ENCODE measurements at places on chromosomes 2 and 18.

DNA sequence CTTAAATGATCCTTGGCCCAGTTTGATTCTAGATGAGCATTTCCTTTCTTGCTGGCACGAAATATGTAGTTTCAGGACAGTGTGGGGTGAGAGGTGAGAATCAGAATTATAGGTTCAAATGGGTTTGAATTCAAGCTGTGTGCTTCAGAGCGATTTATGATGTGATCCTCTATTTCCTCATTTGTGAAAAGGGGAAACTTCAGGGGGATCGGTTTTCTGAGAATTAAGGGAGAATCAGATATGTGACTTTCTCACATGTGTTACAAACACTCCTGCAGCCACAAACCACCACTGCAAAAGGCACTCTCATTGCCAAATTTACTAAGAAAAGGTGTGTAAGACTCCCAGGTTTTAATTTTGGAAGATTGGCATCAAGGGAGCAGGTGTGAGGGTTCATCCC is 24.4 kb downstream of the HK2 start:
- DNase-seq = no peak

DNA sequence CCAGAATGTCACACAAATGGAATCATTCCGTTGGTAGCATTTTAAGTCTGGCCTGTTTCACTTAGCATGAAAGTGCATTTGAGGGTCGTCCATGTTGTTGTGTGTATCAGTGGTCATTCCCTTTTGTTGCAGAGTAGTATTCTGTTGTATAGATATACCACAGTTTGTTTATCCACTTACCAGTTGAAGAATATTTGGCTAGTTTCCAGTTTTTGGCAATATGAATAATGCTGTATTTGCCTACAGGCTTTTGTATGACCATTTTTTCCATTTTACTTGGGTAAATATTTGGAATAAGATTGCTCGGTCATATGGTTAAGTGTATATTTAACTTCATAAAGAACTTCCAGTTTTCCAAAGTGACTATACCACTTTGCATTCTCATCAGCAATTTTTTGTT is 100.0 kb upstream of the ALPP start:
- no peak for DNase-seq

DNA sequence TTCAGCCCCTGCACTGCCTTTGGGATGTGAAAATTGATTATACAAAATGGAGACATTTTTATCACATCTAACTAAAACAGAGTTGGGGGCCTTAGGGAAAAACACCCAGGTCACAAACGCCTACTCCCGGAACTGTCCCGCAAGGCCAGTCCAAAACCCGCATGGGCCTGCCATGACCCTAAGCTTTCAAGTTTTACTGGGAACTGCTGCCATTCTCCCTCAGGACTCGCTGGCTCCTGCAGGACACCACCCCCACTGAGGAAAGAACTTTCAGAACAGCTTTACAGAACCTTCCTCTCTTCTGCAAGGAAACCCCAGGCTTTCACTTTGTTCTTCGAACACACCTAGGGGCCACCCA is 320.4 kb upstream of the HS6ST1 start:
- no peak for DNase-seq

DNA sequence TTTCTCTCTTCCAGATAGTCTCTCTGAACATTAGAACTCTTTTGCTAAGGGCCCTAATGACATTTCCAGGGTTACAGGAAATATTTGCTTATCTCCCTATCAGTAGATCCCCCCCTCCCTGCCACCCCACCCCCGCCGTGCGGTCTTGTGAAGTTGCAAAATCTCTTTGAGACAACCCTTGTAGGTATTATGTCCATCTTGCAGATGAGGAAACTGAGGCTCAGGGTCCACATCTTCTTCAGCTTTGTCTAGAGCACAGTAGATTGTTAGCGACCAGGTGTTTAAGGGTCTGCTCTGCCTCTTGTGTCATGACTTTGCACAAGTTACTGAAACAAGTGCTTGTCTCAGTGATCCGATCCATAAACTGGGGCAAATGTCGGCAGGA is 65.8 kb upstream of the GATA6 start:
- DNase-seq = no peak

GRCh38 chr2:69755862-69756467 is 14.0 kb downstream of the ANXA4 start:
- no peak for DNase-seq

- no peak for DNase-seq
Measured at GRCh38 chr18:63567276-63567675, 19.9 kb upstream of the SERPINB13 start.

DNA sequence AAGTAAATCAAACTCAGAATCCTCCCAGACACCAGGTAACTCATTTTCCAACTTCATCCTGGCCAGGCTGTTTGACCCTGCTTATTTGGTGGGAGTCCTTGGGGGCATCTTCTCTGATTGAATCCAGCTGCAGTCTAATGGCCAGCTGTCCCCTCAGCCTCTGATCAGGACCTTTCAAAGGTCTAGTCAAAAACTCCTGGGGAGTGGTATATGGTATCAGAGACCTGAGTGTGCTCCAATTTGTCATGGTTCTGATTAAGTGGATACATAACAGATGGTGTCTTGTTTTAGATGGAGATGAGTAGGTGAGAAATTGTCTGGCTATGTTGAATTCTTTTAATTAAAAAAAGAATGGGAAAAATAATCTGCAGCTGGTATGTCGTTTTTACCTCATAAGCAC is 842.6 kb upstream of the ACVR2A start:
- DNase-seq = no peak

- no peak for DNase-seq
Measured at GRCh38 chr2:119736021-119736420, 23.7 kb upstream of the PTPN4 start.

DNA sequence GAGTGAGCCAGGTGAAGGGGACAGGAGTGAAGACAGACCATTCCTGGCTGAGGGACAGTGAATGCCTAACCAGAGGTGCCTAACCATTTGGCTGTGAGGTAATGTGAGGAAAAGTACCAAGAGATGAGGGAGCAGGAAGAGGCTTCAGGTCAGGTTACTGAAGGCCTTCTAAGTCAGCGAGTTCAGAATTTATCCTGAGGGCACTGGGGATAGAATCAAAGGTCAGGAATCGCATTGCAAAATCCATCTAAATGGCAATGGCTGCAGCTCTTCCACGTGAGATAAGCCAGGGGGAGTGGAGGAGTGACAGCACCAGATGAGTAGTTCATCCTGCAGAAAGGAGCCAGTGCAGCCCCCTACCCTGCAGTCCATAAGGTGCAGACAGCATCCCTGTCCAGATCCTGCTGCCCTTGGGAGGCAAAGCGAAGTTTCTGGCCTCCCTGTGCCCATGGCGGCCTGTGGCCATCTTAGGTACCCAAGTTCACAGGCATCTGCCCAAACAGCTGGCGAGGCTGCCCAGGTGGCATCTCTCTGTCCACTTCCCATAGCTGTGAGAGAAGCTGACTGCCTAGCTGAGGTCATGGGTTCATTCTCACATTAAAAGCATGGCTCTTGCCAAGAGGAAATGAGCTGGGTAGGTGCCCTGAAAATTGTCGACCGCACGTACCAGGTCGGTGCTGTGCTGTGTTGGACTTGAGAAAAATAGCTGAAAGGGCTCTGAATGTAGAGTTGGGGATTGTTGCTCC is 49.5 kb downstream of the CYP27C1 start:
- no peak for DNase-seq

DNA sequence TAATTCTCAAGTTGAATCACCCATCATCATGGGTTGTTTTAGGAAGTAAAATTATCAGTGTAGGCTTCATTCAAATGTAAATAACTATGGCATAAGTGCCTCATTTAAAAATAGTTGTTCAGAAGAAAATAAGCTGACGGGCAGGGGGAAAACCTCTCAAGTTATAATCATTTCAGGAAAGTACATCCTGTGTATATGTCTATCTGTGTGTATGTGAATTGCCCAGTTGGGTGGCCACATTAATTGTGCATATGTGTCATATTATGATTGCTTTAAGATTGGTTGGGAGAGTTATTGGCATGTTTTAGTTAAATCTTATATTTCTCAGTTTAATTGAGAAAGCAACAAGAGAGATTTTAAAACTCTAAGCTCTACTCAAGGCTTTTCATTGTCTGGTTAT is 282.8 kb upstream of the VWC2L start:
- DNase-seq = no peak
